ENCODE measurements at places on chromosomes 4 and X.

GRCh38 chrX:45007598-45007997, 134.6 kb downstream of the KDM6A start:
- DNase-seq: no peak

- DNase-seq: no peak
Observed at GRCh38 chrX:133645977-133646718, 230.9 kb upstream of the GPC4 start.

- no peak for DNase-seq
Observed at GRCh38 chr4:4945021-4945420, 74.2 kb downstream of the CYTL1 start.

- no peak for DNase-seq
Observed at GRCh38 chr4:3066836-3067400, 7.4 kb downstream of the HTT-AS start.
